ENCODE measurements at places on chromosomes 7 and 10.

DNA sequence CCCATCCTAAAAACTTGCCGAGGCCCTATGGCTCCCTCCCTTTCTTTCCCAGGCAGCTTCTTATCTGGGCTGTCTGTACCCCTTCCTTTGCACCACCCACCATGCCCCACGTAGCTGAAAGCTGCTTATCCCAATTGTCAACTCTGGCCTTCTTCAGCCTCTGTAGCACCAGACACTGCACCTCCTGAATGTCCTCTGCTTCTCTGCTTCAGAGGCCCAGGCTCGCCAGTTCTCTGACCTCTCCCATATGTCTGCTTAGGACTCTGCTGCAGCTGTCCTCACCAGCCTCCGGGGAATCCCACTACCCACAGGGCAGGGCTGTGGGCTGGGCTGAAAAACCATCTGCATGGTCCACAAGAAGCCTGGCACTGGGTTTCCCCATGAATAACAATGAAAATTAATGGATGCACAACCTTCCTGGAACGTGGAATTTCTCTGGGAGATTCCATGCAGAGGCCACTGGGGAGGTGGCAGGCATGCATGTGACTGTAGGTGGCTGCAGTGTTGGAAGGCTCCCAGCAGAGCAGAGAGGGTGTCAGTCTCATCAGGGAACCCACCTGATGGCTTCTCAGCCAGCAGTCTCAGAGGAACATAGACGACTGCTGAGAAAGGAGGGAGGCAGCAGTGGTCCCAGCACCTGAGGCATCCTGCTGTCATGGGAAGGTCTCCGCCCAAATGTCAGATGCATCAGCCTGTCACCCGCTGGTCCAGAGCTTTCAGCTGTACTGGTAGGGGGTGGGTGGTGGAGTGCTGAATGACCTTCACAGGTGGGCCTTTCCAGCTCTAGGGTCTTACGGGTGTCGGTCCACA lies 16.8 kb upstream of the SH2D4B start:
- no peaks in the 10 kb centered on the region for H3K27me3 ChIP-seq
- no peak overlapping the region for H3K4me3 ChIP-seq
- H3K27ac ChIP-seq, result peak overlapping the region; percentile 39
- no peak for DNase-seq
- H3K4me1 ChIP-seq, result no peaks in the 10 kb centered on the region

DNA sequence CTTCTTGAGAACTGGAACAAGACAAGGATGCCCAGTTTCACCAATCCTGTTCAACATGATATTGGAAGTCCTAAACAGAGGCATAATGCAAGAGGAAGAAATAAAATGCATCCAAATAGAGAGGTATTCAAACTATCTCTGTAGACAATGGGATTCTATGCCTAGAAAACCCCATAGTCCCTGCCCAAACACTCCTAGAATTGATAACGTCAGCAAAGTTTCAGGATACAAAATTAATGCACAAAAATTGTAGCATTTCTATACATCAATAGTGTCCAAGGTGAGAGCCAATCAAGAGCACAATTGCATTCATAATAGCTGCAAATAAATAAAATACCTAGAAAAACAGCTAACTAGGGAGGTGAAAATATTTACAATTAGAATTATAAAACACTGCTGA lies 72.5 kb downstream of the PCDH15 start:
- DNase-seq, result no peak
- no peak overlapping the region for H3K27ac ChIP-seq
- no peaks in the 10 kb centered on the region for H3K36me3 ChIP-seq
- H3K4me3 ChIP-seq, result no peak overlapping the region

GRCh38 chr7:44376429-44377133 lies 51.2 kb upstream of the CAMK2B start:
- H3K27ac ChIP-seq, result no peak overlapping the region
- H3K4me1 ChIP-seq, result peaks cover 18% of the 10 kb centered on the region
- no peaks in the 10 kb centered on the region for H3K27me3 ChIP-seq
- no peak for DNase-seq

DNA sequence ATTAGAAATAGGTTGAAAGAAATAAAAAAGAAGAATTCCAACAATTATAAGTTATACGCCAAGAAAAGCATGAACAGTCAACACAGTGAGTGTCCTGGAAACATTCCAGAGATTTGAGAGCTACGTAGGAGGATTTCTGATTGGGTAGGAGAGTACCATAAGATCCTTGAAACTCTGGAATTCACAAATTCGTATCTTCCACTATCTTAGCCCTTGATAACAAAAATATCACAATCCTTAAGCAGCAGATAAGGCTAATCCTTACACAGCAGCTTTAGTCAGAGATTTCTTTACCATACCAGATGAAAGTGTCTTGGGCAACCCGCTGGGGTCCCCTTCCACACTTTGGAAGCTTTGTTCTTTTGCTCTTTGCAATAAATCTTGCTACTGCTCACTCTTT lies 8.2 kb downstream of the TPK1 start:
- DNase-seq, result peak; percentile 38
- H3K4me3 ChIP-seq, result no peak overlapping the region
- H3K4me1 ChIP-seq, result peaks cover 11% of the 10 kb centered on the region
- H3K27ac ChIP-seq, result no peak overlapping the region
- no peaks in the 10 kb centered on the region for H3K27me3 ChIP-seq

DNA sequence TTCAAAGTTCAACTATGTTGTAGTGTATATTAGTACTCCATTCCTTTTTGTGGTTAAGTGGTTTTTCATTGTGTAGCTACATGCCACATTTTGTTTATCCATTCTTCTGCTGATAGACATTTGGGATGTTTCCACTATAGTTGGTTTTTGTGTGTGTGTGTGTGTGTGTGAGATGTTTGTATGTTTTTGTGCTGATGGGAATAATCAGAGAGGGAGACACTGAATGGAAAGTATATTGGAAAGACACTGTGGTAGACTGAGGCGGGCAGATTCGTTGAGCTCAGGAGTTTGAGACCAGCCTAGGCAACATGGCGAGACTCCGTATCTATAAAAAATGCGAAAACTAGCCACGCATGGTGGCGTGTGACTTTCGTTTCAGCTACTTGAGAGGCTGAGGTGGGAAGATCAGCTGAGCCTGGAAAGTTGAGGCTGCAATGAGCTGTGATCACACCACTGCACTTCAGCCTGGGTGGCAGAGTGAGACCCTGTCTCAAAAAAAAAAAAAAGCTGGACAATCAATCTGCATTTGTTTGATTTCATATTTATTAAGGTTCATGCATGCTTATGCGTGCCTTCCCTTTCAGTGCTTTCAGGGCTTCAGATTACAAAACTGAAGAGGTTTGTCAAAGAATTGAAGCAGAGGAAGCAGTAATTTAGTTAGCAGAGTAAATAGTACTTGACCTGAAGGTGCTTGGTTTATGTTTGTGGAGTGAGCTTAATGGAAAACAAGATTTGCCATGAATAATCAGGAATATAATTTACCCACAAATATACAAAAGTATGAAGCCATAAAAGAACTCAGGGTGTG lies 14.7 kb downstream of the SEC24C start:
- H3K4me3 ChIP-seq, result no peak overlapping the region
- H3K36me3 ChIP-seq, result peaks cover 93% of the 10 kb centered on the region
- no peaks in the 10 kb centered on the region for H3K27me3 ChIP-seq
- peaks cover 23% of the 10 kb centered on the region for H3K4me1 ChIP-seq
- H3K27ac ChIP-seq, result no peak overlapping the region

DNA sequence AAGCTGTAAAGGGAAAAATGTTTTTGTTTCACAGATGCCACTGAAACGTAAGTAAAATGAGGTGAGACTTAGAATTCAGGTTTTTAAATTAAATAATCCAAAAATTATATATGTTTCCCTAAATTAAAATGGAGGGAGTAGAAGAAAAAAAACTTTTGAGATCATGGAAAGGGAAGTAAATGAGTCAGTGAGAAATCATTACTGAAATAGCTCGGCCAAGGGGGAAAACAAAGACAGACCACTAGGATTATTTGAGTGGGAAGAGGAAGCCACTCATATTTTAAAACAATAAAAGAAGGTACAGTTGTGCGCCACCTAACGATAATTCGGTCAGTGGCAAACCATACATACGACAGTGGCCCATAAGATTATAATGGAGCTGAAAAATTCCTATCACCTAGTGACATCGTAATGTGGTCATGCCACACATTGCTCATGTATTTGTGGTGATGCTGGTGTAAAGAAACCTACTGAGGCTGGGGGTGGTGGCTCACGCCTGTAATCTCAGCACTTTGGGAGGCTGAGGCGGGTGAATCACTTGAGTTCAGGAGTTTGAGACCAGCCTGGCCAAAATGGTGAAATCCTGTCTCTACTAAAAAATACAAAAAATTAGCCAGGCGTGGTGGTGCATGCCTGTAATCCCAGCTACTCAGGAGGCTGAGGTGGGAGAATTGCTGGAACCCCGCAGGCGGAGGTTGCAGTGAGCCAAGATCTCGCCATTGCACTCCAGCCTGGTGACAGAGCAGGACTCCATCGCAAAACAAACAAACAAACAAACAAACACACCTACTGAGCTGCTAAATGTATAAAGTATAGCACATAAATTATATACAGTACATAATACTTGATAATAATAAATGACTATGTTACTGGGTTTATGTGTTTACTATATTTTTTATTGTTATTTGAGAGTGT lies 64.7 kb downstream of the MKX start:
- DNase-seq, result no peak
- no peak overlapping the region for H3K4me3 ChIP-seq
- no peak overlapping the region for H3K27ac ChIP-seq
- no peaks in the 10 kb centered on the region for H3K27me3 ChIP-seq
- no peaks in the 10 kb centered on the region for H3K4me1 ChIP-seq

DNA sequence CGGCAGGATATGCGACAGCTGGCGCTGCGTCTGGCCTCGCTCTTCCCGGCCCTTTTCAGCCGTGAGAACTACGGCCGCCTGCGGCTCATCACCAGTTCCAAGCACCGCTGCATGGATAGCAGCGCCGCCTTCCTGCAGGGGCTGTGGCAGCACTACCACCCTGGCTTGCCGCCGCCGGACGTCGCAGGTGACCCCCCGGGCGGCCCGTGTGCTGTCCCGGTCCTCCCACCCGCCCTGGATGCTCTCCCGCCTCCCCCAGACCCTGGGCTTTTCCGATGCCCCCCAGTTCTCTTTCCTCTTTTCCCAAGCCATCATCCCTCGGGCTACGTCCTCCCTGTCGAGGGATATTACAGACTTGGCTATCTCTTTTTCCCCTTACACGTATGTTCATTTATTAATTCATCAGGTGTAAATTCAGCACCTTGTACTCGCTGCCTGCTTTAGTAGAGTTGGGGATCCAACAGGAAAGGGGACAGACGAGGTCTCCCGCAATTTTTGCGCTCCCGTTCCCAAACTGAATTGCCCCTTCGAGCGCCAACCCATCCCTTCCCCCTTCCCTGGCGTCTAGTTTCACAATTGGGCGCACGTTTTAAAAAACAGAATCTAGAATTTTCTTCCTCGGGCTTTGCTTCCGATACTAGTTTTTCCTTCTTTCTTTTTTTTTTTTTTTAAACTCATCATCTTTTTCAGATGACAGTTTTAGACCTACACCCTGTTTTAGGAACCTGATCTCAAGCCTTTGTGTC lies 846 bp downstream of the MINPP1 start:
- peak overlapping the region; percentile 89 for H3K4me3 ChIP-seq
- DNase-seq, result peak; percentile 62
- H3K27ac ChIP-seq, result peak overlapping the region; percentile 41
- no peaks in the 10 kb centered on the region for H3K27me3 ChIP-seq
- H3K36me3 ChIP-seq, result peaks cover 10% of the 10 kb centered on the region

DNA sequence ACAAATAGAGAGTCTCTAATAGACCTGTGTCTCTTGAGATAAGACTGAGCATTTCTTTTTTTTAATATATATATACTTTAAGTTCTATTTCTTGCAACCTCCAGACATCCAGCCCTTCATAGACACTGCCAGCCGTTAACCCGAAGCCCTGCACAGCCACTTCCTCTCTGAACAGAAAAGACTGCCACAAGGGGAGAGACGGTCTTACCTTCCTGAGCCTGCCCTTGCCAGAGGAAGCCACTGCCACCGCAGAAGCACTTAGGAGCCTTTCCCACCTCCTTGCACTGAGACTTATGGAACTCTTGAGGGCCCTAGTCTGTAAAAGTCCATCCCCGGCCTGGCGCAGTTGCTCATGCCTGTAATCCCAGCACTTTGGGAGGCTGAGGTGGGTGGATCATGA lies 31.8 kb upstream of the PRSS1 start:
- no peaks in the 10 kb centered on the region for H3K36me3 ChIP-seq
- H3K27me3 ChIP-seq, result peaks cover 69% of the 10 kb centered on the region
- no peaks in the 10 kb centered on the region for H3K4me1 ChIP-seq
- no peak overlapping the region for H3K27ac ChIP-seq

DNA sequence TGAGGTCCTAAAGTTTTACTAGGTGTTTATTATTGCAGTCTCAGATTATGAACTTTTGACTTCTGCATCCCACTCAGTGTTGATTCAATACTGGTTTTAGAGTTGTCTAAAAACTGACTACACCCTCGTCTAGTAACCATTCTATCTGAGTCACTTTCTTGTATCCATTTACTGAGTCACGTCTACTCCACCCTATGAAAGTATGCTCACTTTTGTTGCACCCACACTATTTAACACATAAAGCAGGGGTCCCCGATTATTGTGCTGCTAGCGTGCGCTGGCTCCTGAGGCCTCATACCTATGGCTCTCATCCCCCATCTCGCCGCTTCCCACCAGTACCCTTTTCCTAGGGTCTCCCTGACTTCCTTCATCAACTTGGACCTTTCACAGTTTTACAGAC lies 2.0 kb downstream of the SAMD9 start:
- H3K4me1 ChIP-seq, result peaks cover 41% of the 10 kb centered on the region
- H3K27ac ChIP-seq, result peak overlapping the region; percentile 89
- DNase-seq, result peak; percentile 56
- no peaks in the 10 kb centered on the region for H3K27me3 ChIP-seq
- H3K36me3 ChIP-seq, result peaks cover 7% of the 10 kb centered on the region

GRCh38 chr10:78451592-78451991 lies 417.9 kb downstream of the RPS24 start:
- no peaks in the 10 kb centered on the region for H3K4me1 ChIP-seq
- no peak overlapping the region for H3K4me3 ChIP-seq
- H3K27ac ChIP-seq, result no peak overlapping the region
- H3K36me3 ChIP-seq, result no peaks in the 10 kb centered on the region
- DNase-seq, result no peak

DNA sequence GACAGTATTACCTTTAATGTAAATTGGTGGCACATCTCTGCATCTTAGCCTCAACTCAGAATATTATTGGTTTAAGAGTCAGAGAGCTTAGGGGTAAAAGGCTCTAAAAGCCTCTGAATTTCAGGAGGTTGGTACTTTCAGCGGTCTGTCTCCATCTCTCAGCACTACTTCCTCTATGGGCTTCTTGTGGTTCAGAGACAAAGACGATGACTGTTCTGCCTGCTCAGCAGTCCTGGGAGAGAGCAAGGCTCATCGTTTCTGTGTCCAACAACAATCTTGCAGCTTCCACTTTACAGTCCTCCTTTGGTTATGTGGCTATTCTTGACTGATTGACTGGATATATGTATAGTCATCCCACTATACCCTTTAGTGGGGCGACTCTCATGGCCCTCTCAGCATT lies 394.7 kb downstream of the AUTS2 start:
- no peak overlapping the region for H3K27ac ChIP-seq
- no peak overlapping the region for H3K4me3 ChIP-seq
- H3K27me3 ChIP-seq, result no peaks in the 10 kb centered on the region
- peaks cover 4% of the 10 kb centered on the region for H3K36me3 ChIP-seq

- no peak for DNase-seq
- no peak overlapping the region for H3K4me3 ChIP-seq
- no peaks in the 10 kb centered on the region for H3K27me3 ChIP-seq
- no peaks in the 10 kb centered on the region for H3K36me3 ChIP-seq
- no peak overlapping the region for H3K27ac ChIP-seq
- no peaks in the 10 kb centered on the region for H3K4me1 ChIP-seq
These were observed 85.2 kb downstream of the ARHGAP22 start for GRCh38 chr10:48519481-48520183.

All from MCF 10A (cell line).